Right hindlimb (tissue), 1 donor: ENCODE measurements at places on chromosomes 7 and 10.

- no peak for DNase-seq
Observed at GRCh38 chr7:159022238-159022993, 122.3 kb downstream of the VIPR2 start.

DNA sequence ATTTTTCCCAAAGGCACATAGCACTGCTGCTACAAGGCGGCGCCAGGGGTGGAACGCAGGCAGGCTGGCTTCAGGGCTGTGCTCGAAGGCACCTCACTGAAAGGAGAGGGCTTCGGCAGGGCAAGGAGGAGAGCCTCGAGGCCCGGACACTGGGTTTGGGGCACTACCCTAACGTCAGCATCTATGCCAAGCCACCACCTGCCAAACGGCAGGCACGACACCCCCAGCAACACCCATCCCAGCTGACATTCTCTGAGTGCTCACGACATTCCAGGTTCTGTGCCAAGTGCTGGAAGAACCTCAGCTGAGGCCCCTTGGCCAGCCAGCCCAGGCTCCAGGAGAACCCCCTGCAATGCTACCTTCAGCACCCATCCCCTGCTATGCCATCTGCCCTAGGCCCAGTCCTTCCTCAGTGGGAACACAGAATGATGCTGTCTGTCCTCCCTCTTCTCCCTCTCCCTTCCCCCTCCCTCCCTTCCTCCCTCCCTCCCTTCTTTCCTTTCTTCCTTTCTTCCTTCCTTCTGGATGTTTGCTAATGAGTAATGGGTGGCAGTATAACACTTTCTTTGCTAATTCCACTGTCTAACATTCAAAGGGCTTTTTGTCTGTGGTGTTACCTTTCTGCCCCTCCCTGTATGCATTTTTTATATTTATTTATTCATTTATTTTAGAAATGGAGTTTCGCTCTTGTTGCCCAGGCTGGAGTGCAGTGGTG, 24.3 kb downstream of the ZCCHC24 start:
- no peak for DNase-seq

DNA sequence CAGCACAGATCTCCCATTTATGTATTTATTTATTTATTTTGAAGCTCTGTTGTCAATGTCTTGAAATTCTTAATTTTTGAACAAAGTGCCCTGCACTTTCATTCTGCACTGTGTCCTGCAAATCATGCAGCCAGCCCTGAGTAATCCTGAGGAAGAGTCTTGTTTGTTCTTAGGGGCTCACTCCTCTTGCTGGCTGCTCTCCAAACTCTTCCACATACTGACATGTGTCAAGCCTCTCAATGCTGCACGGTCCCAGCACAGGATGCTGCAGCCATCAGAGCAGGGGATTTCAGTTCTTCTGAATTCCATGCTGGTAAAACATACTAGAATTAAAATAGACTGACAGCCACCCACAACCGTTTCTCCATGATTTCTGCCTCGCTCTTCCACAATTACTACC, 207.2 kb downstream of the PARD3 start:
- no peak for DNase-seq

GRCh38 chr7:29040579-29040925, 82.4 kb upstream of the TRIL start:
- DNase-seq: peak; percentile 66
